Posterior vena cava (tissue), 2 donors: ENCODE measurements at places on chromosomes 12 and 14.

DNA sequence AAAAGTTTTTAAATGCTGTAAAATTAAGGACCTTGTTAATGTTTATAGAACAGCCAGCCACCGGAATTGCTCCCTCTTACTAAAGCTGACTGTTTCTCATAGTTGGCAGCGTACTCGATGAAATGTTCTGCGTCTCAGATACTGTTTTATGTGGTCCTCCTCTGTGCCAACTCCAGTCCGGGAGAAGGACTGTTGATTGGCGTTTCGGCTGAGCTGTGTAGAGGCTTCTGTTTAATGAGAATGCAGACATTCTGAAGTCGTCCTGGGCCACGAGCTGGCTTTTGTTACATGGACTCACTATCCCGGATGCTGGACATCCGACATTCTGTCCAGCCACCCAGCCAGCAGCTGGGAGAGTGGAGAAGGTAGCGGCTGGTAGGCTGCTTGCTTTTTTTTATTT lies 75.4 kb downstream of the WDR20 start:
- no peak for DNase-seq

- DNase-seq = no peak
Observed at GRCh38 chr14:31962920-31963319, 114.2 kb upstream of the ARHGAP5 start.

DNA sequence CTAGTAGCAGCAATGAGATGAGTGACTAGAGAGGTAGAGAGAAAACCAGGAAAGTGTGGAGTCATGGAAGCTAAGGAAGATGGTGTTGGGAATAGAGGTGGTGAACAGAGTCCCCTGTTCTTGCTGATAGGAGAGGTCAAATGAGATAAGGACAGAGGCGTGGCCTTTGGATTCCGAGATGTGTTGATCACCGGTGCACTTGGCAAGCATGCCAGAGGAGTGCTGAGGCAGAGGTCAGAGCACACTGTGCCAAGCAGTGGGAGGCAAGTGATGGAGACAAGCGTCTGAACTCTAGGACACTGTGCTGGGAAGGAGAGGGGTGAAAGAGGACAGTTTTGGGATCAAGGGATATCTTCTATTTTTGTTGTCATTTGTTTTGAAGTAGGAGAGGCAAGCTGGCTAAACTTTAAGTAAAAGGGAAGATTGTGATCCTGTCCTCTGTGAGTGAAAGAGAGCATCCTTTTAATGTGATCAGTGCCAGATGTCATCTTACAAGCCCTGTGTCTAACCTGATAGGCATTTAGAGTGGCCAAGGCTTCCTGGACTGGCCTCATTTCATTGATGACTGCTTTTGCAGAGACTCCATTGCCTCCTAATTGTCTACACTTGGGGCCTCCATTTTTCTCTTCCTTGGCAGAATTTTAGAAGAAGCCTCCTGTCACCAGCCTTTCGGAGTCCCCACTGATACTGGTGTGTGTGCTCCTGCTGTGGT lies 336.4 kb downstream of the CACNA1C start:
- DNase-seq = no peak

DNA sequence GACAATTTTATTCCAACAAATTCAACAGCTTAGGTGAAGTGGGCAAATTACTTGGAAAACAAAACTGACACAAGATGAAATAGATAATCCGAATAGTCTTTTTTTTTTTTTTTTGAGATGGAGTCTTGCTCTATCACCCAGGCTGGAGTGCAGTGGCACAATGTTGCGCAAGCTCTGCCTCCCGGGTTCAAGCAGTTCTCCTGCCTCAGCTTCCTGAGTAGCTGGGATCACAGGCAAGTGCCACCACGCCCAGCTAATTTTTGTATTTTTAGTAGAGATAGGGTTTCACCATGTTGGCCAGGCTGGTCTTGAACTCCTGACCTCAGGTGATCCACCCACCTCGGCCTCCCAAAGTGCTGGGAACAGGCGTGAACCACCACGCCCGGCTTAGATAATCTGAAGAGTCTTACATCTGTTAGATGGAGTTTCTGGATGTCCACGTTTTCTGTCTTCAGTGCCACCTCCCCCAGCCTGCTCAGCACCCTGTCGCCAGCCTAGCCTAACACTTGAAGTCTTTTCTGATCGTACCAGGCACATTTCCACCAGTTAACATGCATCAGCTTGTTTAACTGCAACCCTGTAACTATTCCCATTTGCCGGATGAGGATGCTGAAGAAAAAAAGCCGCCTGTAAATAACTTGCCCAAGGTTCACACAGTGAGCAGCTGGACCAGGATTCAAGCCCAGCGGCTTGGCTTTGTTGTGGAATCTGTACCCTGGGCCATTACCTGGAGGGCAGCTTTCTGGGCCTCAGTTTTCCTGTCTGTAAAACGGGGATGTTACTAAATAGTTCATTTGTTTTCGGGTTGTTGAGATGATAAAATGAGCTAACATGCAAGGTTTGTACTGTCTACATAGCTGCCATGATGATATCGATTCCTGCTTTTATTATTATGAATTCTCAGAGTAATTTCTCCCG lies 26.4 kb downstream of the FBRSL1 start:
- DNase-seq = no peak

- DNase-seq = no peak
Observed at GRCh38 chr12:107657621-107658020, 28.0 kb upstream of the PWP1 start.
